ENCODE measurements at places on chromosomes 5 and 9.

GRCh38 chr9:125484350-125485282, 222.4 kb downstream of the MAPKAP1 start:
- H3K4me1 ChIP-seq = peaks cover 42% of the 10 kb centered on the region
- peaks cover 21% of the 10 kb centered on the region for H3K36me3 ChIP-seq
- H3K27me3 ChIP-seq = no peaks in the 10 kb centered on the region
- H3K4me3 ChIP-seq = peak overlapping the region; percentile 7

DNA sequence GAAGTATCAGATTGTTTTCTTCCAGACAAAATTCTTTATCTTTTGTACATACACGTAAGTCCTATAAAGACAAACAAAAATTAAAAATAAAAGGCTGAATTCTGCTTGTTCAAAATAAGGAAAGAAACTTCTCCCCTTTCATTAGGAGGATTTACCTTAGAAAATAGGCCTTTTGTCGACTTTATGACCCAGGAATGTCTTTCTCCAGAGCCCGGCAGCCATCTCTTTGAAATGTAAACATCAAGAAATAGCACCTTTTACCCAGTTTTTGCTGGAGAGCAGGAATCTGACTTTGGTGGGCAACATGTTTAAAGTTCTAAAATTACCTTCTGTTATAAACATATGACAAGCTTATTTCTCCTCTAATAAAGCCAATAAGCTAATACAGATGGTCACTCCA, 373.0 kb upstream of the FTMT start:
- DNase-seq = no peak
- H3K4me3 ChIP-seq = no peak overlapping the region
- no peaks in the 10 kb centered on the region for H3K27me3 ChIP-seq
- no peaks in the 10 kb centered on the region for H3K4me1 ChIP-seq
- H3K27ac ChIP-seq = no peak overlapping the region

- H3K27ac ChIP-seq = no peak overlapping the region
- H3K27me3 ChIP-seq = no peaks in the 10 kb centered on the region
- no peak overlapping the region for H3K4me3 ChIP-seq
- no peak for DNase-seq
- no peaks in the 10 kb centered on the region for H3K4me1 ChIP-seq
- H3K36me3 ChIP-seq = no peaks in the 10 kb centered on the region
Measured at GRCh38 chr5:29949301-29949872, 1244.1 kb upstream of the CDH6 start.

GRCh38 chr5:20287640-20288039, 299.6 kb upstream of the CDH18 start:
- peaks cover 26% of the 10 kb centered on the region for H3K4me1 ChIP-seq
- no peak for DNase-seq
- no peak overlapping the region for H3K4me3 ChIP-seq
- H3K27ac ChIP-seq = no peak overlapping the region
- no peaks in the 10 kb centered on the region for H3K27me3 ChIP-seq

DNA sequence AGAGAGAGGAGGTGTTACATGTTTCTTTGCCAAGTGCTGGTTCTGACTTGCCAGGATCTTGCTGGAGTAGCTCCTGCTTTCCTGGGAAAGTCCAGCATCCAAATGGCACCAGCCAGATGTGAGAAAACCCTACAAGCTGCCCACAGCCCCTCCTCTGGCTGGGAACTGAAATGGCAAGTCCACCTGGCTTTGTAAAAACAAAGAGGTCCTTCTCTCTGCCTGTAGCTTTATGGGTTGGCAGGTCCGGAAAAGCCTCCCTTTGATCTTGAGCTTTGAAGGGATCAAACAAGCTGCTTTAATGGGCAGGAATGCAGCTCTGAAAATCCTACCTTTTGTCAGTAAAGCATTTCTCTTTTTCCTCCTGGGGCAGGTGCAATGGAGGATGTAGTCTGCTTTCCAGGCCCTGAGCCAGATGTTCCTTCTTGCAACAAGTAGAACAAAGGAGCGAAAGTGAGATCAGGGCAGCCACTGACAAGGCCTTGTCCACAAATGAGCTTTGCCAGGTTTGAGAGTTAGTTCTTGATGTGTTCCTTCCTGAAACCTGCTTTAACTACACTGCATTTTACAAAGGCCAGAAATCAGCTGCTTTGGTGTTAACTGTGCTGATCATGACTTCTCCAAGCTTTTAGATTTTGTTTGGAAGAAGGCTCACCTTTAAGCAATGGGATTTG, 456.7 kb downstream of the ZNF608 start:
- H3K4me1 ChIP-seq = no peaks in the 10 kb centered on the region
- DNase-seq = no peak
- H3K4me3 ChIP-seq = no peak overlapping the region

DNA sequence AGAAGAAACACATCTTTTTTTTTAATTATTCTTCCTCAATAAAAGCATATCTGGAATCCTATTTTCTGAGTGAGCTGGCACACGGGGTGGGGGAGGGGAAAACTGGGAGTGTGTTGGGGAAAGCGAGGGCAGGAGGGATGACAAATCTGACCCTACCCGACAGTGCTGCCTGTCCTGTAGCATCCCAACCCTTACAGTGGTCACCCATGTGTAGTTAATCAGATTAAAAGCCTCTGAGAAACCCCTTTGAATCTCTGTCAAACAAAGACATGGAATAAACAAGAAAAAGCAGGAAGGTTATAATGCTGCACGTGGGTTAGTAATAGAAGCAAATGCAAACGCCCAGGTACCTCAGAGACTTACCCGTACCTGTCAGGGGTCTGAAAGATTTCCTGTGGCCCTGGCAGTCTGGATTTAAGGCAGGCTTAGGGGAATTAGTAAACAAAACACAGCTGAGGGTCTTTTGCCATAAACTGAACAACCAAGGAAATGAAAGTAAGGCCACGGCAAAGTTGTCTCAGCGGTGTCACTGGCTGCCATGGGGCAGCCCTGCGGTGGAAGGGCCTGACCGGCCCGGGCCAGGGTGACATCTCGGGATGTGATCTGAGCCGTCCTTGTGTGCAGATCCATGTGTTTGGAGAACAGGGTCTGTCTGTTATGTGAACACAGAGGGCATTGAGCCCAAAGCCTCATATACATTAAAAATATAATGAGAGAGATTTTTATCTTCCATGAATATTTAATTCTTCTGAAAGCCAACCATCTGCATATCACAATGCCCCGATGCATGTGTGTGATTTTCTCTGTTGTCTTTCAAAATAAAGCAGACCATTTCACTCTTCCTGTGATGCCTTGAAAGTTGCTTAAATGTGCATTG, 308.2 kb downstream of the ZNF608 start:
- H3K27me3 ChIP-seq = peaks cover 1% of the 10 kb centered on the region
- H3K4me1 ChIP-seq = no peaks in the 10 kb centered on the region
- no peak overlapping the region for H3K4me3 ChIP-seq
- DNase-seq = no peak

DNA sequence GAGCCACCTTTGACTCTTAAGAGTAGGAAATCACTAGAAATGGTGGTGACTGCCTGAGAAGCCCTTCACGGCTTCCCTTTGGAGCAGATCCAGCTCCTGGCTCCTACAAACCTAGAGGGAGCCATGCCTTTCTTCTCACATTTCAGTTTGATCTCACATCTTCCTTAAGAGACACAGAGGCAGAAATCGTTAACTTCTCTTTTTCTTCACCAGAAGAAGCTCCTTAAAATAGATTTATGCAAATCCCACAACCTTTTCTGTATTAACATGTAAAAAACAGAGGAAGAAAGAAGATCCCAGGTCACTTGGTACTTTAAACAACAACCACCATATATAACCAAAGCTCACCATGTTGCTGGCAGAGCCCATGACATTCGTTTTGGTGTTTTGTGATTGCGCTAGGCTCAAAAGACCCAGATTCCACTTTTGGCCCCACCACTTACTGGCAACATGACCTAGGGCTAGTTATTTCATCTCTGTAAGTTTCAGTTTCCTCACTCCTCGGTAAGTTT, 29.6 kb downstream of the PAX5 start:
- no peak overlapping the region for H3K27ac ChIP-seq
- no peaks in the 10 kb centered on the region for H3K4me1 ChIP-seq
- no peaks in the 10 kb centered on the region for H3K36me3 ChIP-seq
- no peak overlapping the region for H3K4me3 ChIP-seq
- peaks cover 50% of the 10 kb centered on the region for H3K27me3 ChIP-seq

- peaks cover 2% of the 10 kb centered on the region for H3K27me3 ChIP-seq
- peaks cover 5% of the 10 kb centered on the region for H3K4me1 ChIP-seq
- no peak overlapping the region for H3K4me3 ChIP-seq
- no peaks in the 10 kb centered on the region for H3K36me3 ChIP-seq
- DNase-seq = no peak
Measured at GRCh38 chr5:35736280-35736679, 118.6 kb downstream of the SPEF2 start.

Measured in HFFc6 (cell line).